ENCODE measurements at places on chromosomes 4 and X.

DNA sequence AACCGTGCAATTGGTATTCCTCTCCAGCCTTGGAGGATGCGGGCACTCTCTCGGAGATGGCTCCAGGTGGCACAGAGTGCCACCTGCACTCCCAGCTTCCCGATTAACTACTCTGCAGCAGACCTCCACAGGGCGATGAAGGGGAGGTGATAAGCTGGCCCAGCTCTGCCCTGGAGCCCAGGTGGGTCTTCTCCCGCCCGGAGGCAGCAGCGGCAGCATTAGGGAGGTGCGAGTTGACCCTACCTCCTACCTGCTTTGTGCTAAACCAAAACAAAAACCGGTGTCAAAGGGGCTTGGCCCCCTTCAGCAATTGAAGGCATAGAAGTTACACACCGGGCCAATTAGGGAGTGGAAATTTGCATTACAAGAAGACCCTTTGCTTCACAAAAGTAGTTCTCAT lies 137.4 kb upstream of the MAMLD1 start:
- DNase-seq, result no peak

DNA sequence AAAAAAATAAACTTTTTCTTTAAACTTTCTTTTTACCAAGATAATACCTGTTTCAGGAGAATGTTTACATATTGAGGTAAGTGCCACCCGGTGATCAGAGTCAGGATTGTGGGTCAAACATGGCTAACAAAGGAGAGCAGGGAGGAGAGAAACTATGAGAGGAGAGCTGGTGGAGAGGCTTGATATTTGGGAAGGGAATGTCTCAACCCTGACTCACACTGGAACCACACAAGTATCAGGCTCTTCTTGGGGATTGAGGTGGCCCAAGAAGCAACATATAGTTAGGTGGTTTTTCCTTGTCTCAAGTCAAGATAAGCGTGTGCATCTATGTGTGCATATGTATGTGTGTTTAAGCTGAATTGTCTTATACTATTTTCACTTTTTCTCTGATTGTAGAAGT lies 6.7 kb downstream of the TCEAL1 start:
- peak; percentile 12 for DNase-seq

DNA sequence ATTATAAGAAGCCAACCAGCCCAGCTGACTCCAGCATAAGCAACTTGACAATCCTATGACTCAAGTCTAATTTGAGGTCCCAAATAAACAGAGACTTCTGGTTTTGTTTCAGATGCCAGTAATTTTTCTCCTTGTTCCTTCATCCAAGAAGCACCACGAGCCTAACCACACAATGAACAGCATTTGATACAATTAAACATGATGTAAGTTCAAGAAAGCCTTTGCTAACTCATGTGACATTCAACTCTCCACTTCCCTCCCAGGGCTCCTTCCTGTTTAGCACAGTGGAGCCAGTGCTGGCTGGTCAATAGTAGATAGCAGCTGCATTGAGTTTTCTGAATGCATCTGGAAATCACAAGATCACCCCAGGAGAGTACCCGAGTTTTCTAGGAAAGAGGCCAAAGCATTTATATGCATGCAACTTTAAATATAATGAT lies 206.3 kb downstream of the ARHGAP24 start:
- peak; percentile 97 for DNase-seq

DNA sequence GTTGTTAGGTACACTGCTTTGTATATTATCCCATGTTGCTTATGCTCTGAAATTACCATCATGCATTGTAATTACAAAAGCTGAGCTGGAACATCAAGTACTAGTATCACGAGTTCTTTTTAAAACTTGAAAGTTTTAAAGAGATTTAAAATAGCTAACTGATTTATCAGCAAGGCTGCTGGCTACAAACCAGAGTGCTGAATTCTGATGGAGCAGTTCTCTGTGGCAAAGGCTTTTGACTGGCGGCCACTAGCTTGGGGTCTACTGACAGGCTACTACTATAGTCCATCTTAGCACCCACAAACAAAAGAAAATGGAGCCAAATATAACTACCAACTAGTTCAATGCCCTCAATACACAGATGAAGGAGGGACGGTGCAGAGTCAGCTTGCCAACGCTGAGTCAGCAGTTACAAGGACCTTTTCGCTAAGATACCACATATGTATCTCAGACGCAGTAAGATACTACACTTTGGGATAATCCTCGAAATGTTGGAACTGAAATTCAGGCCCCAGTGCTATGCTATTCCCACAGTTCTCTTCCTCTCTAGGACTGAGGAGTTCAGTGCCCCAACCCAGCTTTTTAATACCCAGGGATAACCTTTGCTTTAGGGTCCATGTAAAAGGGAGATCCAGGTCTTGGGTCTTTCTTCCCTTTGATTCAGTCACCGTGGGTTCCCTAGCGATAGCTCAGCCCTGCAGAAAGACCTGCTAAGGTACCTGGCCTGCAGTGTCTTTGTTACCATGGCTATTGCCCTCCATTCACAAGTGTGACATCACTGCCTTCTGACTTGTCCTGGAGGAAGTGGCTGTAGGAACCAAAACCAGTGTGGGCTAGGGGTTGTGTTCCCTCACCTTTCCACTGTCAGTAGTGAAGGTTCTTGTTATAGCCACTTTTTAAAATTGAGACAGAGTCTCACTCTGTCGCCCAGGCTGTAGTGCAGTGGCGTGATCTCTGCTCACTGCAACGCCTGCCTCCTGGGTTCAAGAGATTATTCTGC lies 22.8 kb downstream of the MFAP3L start:
- no peak for DNase-seq

DNA sequence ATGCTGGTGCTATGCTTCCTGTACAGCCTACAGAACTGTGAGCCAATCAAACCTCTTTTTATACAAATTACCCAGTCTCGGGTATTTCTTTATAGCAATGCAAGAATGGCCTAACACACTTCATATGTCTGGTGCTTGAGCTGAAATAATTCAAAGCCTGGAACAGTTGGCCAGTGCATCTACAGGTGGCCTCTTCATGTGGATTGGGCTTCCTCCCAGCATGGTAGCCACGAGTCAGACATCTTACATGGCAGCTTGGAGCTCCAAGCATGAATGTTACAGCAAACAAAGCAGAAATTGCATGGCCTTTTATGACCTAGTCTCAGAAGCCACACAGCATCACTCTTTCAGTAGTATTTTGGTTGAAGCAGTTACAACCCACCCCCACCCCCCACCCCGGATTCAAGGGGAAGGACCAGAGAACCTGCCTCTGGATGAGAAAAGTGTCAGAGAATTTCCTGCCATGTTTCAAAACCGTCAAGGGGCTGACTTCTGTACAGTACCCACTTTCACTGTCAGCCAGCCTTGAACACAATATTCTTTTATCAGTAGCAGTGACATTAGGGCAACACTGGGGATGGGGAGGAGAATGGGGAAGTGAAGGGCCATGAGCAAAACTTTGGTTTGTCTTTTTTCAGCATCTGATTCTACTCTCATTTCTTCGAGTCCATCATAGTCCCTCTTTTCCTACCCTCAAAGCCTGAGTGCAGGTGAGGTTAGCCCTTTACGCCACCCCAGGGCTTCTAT lies 368.7 kb downstream of the BCOR start:
- DNase-seq, result no peak

DNA sequence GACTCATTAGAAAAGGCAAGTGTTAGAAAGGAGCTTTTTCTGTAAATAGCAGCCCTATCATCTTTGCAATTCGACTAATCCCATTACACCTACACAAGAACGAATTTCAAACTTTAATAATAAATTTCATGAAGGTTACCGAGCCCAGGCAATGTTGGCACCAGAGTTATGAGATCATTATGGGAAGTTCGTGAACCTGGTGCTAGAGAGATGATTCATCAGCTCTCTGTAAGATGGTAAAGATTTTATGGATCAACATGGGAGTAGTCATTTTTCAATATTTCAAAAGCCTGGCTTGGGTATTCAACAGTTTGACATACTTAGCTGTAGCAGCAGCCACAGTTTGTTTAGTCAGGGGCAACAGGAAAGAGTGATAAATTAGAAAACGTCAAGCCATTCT lies 35.8 kb downstream of the AMELX start:
- DNase-seq, result peak; percentile 64
